Kidney glomerular epithelial cell (primary cell): ENCODE measurements at places on chromosomes 4 and X.
A peak's percentile ranks its signal among the peaks of the same experiment; 100 is the strongest.

GRCh38 chr4:168321006-168321405 is 2.5 kb upstream of the DDX60 start:
- no peak for DNase-seq

- DNase-seq, result no peak
Observed at GRCh38 chr4:52750819-52751486, at the start of gene ERVMER34-1. Gene ERVMER34-1, minus strand, starts transcription at chr4:52751425. Its CDS starts 5,905 bp downstream, at chr4:52745520.

- DNase-seq, result peak; percentile 97
Observed at GRCh38 chr4:122045533-122045932, 93.7 kb upstream of the TRPC3 start.

DNA sequence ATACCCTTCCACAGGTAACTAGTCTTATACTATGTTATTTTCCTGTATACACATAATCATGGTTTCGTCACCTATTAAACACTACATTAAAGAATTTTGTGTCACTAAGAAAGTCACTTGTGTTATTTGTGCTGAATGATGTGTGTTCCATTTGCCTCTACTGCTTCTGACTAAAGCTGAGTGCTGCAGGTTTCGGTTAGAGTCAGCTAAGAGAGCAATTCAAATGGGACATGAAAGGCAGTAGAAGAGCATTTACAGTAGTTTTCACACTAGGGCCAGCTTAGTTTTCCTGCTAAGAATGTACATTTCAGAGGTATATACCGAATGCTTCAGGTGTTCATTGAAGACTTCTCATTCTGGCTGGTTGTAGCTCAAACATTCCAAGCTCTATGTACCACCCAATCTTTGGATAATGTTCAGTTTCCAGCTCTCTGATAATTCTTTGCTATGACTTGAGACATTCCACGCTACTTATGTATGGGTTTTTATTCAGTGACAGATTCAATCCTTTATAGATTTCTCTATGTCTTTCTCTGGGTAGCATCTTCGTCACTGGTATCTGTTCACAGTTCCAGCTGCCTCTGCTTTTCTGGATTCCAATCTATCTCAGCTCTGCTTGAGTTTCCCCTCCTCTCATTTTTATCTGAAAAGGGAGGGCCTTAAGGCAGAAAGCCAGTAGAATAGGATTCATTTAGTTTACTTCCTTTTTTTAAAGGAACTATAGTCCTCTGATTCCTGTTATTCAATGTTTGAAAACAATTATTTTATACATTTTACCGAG is 164.4 kb downstream of the CXXC4 start:
- DNase-seq, result no peak

DNA sequence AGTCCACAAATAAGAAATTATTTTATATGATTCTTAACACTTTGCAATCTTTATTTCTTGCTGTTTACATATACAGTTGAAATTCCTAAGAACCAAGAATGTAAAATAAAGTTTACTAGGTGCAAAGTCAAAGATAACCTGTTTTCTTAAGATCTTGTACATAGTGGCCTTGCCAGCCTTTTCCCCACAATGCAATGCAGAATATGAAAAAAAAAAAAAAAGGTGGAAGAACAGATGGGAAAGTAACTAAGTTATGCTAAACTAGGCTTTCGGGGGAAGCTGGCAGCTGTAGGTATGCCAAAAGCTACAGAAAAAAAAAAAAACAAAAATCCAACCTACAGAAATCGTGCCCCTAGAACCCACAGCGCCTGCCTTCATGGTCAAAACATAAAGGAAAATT is 1588.4 kb downstream of the STIM2 start:
- DNase-seq, result no peak

GRCh38 chrX:23317799-23318724 is 16.6 kb upstream of the PTCHD1 start:
- no peak for DNase-seq

DNA sequence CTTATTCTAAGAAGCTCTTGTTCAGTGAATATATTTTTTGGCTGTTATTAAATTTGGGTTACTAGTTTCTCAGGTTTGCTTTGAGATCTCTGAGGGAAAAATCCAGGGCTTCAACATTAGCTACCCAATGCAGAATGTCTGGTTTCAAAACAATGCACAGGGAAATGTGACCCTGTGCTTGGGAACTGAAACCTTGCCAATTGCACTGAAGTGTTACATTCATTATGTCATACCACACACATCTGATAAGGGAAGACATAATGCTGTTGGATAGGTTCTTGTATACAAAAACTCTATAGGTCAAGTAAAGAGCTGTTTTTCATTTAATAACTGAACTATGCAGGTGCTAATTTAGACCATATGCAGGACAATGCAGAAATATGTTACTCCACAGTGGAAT is 345.3 kb upstream of the BMP3 start:
- DNase-seq, result peak; percentile 39

DNA sequence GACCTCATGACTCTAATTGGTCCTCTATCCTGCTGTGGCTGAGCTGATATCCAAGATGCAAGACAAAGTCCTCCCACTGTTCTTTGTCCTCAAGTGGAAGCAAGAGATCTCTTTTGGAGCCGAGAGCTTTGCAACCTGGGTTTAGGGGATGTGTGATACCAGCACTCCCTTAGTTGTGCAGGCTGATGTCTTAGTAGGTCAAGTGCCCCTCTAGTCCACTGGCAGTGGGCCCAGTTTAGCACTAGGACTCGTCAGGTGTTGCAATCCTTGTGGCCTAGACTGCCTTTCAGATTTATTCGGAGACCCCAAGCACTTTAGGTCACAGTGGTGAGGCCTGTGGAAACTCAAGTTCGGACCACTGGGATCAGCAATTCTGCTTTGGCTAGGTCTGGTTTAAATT is 64.0 kb downstream of the GPRASP3 start:
- no peak for DNase-seq

- peak; percentile 30 for DNase-seq
Observed at GRCh38 chr4:173958445-173958844, 325.0 kb downstream of the FBXO8 start.

DNA sequence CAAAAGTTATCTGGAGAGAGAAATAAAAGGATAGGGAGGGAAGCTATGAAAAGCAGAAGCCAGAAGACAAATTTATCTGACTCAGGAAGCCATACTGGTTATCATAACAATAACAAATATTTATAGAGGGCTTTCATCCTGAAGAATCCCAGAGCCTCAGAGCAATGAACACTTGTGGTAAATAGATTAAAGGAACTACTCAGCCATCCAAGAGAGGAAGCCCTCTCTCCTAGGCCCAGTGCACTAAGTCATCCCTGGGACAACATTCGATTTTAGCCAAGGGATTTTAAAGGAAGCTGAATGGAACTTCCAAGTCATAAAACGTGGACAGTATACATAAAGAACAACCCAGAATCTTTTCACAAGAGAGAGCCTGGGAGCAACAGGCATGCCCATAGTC is 76.9 kb downstream of the COL4A6 start:
- DNase-seq, result no peak
